ENCODE measurements at places on chromosomes 2 and 18.
A peak's percentile ranks its signal among the peaks of the same experiment; 100 is the strongest.

DNA sequence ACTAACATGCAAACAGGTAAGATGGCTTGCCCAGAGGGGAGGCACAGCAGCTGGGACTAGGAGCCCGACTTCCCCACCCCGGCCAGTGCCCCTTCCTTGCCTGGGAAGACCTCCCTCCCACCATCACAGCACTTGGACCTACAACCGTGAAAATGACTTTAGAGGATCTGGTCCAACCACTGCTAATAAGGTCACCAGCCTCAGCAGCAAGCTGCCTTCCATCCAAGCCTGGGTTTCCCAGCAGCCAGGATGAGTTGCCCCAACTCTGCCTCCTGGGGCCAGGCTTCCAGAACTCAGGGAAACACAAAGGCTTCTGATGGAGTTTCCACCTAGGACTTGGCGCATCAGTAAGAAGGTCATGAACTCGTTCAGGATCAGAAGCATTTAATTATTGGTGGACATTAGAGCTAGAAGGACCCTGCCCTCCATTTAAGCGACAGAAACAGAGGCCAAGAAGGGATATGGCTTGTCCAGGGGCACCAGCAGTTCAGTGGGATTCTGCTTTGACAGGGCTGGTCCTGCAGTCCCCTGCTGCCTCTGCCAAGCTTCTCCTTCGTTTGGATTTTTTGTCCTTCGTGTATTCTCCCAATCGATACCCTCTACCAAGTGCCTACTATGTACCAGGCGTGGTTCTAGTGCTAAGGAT, 403.0 kb upstream of the ID2 start:
- DNase-seq: peak; percentile 17

- peak; percentile 9 for DNase-seq
Measured at GRCh38 chr2:165793779-165794535, at the start of gene GALNT3. TSS of gene GALNT3 (minus strand) at chr2:165794247. CDS start at chr2:165770700, 23,547 bp downstream.

DNA sequence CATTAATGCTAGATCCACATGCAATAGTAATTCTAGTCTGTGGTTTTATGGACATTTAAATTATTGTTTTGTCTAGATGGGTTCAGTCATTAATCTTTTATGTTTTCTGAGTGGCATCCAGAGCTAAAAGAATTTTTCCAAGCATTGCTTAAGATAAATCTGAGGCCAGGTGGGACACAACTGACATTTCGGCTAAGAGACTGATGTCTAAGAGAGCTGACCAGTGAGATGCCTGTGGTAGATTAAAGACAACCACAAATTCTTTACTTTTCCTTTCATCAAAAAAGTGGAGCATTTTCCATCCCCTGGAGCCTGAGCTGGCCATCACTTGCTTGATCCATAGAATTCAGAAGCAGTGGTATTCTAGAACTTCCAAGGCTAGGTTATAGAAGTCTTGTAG, 182.2 kb downstream of the NRP2 start:
- no peak for DNase-seq

DNA sequence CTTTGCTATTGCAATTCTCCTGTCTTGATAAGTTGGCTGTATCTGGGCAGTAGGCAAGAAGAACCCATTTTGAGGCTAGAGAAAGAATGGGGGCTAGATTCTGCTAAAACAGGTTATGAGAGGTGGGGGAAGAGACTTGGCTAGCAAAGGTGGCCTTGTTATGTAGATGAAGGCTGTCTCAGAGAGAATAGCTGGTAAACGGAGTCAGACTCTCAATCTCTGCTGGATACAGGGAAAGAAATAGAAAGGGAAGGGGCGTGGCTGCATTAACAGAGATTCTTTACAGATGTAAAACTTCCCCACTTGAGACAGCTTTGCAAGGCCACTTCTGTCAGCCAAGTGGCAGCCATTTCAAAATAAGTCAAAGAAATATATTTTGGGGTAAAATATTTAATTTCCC, 38.1 kb upstream of the ARHGAP25 start:
- DNase-seq: no peak

GRCh38 chr2:18373664-18374063, 186.8 kb downstream of the RDH14 start:
- no peak for DNase-seq

GRCh38 chr2:238434846-238435751, 8.4 kb downstream of the ASB1 start:
- DNase-seq: no peak

DNA sequence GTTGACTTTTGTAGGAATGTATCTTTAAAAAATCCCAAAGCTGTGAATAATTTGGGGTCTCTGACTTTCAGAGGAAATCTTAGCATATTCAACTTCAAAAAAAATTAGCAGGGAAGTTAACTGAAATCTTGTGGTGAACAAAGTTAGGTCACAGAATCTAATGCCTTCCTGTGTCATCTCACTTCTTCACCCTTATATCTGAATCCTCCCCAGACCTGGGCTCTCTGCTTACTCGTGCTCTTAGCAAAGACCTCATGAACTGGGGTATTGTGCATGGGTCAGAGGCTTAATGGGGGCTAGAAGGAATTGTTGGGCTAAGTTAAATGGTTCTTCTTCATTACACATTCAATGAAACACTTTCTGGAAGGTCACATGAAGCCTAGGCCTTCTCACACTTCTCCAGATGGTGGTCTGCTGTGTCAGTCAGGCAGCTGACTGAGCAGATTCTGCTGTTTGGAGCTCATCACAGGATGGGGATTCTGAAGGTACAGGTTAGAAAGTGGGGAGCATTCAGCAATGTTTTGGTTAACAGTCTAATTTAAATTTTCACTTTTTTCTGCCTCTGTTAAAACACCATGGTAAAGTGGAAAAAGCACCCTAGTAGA, 131.3 kb downstream of the SUCLG1 start:
- DNase-seq: no peak

- DNase-seq: no peak
Measured at GRCh38 chr2:174939046-174939445, 66.1 kb downstream of the CHN1 start.

DNA sequence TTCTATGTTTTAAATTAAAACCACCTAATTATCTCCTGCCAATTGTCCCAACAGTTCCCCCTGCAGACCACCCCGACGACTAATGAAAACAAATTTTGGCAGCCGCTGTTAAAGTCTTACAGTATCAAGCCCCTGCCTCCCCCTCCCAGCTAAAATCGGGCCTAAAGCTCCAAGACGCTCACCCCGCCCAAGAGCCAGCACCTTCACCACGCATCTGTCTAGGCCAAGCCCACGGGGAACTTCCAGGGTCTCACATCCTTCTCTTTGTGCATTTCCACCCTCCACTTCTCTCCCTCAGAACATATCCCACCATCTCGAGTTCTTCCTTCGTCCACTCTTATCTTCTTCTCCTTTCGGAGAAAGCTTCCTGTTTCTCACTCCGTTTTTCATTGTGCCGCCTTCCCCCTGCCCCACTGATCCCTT, 445 bp downstream of the PRPF40A start:
- peak; percentile 45 for DNase-seq

GRCh38 chr18:78448591-78448990, 531.0 kb upstream of the SALL3 start:
- DNase-seq: no peak

- DNase-seq: no peak
Measured at GRCh38 chr2:108605947-108606346, 71.7 kb downstream of the LIMS1 start.
